ENCODE measurements at places on chromosomes 3 and 15. TPM values are rescaled to one million over a fixed set of nuclear protein-coding genes. Genes with fewer than 3 reads are reported as not detected.

Gene KCNMB2
- total RNA-seq = 0.41 TPM

Gene CASR
- total RNA-seq = not detected

Gene MYO5A
- 18.9 TPM for total RNA-seq

Gene ANKUB1
- not detected for total RNA-seq

Gene CEP97
- 21.4 TPM for total RNA-seq

Gene NEK10
- total RNA-seq = 27.1 TPM

Gene ZBTB20
- 35.7 TPM for total RNA-seq

Gene NRROS
- total RNA-seq = 2.9 TPM

Gene C3orf62
- total RNA-seq = 2.9 TPM

Gene SYNPR
- not detected for total RNA-seq

Gene CSTA
- total RNA-seq = 15.2 TPM

Gene LRRC15
- 10.0 TPM for total RNA-seq

Gene RBP2
- not detected for total RNA-seq

Gene RTP1
- total RNA-seq = not detected

Gene COLQ
- 1.8 TPM for total RNA-seq
